ENCODE measurements at places on chromosomes 4 and X.

- DNase-seq = no peak
Measured at GRCh38 chr4:1576961-1577821, 106.9 kb downstream of the FAM53A start.

DNA sequence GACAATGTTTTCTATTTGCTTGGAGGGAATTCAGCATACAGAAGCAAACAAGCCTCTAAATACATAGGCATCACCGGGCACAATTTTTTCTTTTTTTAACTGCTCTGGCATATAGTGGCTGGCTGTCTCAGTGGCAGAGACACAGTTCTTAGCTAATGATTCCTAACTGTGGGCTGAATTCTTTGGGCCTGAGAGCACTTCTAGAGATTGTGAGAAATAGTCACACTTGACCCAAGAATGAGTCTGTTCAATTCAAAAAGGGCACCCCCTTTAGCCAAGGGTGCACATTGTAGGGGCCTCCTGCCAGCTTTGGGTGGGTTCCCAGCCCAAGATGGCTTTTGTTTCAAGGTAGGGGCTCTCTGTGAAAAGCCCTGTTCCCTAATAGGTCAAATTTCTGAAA, 345.7 kb downstream of the ARHGAP10 start:
- no peak for DNase-seq

DNA sequence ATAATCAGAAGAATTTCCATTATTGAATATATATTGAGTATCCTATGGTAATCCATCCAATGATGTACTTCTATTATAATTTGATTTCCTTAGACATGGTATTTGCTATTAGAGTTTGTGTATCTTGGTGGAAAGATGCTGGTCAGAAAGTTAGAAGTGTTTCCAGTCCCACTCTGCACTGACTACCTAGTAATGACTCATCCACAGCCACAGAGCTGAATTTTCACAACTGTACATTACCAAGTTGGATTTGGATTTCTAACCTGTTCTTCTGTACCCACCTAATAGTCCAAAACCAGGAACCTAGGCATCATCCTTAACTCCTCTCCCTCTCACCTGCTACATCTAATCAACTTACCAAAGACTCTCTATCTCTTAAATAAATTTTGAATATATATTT, 145.4 kb downstream of the REELD1 start:
- no peak for DNase-seq

DNA sequence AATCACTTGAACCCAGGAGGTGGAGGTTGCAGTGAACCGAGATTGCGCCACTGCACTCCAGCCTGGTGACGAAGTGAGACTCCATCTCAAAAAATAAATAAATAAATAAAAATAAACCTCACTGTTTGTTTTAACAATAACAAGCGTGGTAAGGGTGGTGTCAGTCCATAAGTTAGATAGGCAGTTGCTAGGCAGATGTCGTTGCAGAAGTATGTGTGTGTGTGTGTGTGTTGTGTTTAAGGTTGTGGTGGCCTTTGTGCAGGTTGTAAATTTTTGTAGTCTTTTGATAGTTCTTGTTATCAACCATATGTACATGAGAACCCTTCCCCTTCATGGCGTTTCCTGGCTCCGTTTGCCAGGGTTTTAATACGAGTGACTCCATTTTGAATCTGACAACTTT, 4.0 kb upstream of the AASDH start:
- no peak for DNase-seq

DNA sequence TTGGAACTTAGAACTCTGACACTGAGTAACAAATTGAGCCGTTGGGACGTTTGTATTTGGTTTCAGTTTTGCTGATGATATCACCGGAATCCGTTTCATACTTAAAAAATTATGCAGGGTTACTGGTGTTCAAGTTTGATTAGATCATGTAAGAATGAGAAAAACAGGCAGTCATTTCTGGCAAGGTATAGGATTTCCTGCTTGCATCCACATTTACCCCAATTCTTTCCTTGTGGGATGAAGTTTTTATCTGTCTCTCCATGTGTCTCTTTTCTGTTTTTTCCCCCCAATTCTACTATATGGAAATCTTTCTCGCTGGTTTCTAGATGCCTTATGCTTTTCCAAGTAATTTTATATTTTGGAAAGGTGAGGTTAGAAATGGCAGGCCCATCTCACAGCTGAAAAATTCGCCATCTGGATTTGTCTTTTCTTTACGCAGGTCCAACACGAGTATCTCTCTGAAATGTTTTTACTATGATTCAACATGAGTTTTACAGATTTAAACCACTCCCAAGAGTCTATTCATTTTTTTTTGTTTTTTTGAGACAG, 197.9 kb downstream of the SHOX start:
- peak; percentile 70 for DNase-seq

- no peak for DNase-seq
Measured at GRCh38 chr4:181752516-181752915, 490.7 kb upstream of the TENM3 start.

DNA sequence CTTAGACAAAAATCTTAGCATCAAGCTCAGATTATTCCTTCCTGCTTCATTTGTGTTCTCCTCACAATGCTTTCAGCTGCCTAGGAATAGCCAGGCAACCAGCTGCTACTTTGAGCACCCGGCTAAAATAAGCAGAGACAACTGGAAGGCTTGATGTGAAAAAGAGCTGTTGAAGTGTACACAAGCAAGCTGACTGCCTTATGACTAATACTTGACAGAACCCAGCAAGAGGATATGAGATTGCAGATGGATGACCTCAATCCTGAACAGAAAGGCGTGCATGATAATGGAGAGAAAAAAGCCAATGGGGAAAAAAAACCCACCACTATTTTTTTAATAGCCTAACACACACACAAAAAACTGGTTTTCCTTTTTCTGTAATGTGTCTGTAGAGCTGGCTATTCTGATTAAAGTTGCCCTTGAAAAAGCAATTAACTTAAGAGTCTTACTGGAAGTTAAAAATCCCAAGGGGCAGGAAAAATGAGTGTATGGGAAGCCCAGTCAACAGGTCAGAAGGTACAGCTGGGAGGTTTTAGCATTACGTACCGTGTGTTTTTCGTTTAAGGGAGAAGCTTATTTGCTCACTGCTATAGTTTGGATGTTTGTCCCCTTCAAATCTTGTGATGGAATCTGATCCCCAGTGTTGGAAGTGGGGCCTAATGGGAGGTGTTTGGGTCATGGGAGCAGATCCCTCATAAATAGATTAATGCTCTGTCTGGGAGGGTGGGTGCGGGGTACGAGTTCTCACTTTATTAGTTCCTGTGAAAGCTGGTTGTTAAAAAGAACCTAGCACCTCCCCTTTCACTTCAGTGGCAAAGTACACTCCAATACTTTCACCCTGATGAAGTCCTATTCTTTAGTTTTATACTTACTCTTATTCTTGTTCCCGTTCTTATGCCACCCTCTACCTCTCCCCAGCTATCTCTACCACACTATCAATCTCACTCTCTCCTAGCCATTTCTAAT, 37.1 kb upstream of the HERC6 start:
- DNase-seq = peak; percentile 78

DNA sequence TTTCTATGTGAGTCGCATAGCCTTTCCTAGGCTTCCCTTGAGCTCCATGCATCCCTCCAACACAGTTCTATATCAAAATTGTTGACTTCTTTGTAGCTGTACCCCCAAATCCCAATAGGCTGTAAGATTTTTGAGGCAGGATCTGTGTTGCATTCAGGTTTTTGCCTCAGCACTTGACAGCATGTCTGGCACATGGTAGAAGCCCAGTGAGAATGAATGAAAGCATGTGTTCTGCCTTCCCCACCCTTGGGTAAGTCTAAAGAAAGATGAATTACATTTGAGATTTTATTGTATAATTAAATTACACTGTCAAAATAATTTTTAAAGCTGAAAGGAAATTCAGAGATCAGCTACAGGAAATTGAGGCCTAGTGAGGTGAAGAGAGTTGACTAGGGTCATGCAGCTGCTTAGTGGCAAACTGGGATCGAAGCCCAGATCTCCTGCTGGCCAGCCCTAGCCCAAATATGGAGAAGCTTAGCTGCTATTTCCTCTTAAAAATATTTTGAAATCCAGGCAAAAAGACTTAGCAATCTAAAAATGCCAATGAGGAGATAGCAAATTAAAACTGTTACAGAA, 122.5 kb downstream of the SPATA18 start:
- DNase-seq = peak; percentile 54

DNA sequence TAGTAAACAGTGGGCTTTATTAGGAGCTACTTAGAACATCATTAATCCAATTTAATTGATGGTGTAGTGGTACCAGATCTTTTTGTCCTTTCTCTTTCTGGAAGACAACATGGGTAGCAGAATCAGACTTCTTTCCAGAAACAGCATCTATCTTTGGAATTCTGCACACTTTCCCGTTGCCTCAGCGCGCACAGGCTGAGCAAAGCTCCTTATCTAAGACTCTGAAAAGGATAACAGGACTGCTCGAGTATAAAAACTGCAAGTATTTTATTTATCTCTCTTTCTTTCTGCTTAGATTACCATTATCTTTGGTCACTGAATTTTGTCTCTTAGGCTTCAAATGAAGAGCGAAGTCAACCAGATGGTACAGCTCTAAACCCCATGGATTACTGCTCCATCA, 191.7 kb downstream of the DHX15 start:
- DNase-seq = no peak

- DNase-seq = no peak
Measured at GRCh38 chr4:17705107-17705506, 76.3 kb downstream of the FAM184B start.

- DNase-seq = no peak
Measured at GRCh38 chrX:53795576-53795975, 109.1 kb upstream of the HUWE1 start.

DNA sequence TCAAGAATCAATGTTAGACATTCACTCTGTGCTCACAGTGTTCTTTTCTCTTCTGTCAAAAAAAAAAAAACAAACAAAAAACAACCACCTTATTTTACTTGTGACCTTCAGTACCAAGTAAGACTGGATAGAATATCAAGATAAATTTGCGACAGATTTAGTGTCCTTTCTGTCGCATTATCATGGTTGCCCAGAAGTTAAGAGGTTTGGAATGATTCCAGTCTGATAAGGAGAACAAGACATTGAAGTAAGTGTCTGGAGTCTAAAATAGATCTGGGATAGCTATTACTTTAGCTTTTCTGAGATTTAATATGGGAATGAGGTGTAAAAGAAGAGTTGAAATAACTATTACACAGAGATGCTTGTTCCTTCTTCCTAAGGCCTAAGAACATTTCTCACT, 31.7 kb downstream of the SNCA start:
- DNase-seq = no peak

GRCh38 chrX:39174772-39175417, 373.6 kb downstream of the MID1IP1 start:
- DNase-seq = peak; percentile 6

DNA sequence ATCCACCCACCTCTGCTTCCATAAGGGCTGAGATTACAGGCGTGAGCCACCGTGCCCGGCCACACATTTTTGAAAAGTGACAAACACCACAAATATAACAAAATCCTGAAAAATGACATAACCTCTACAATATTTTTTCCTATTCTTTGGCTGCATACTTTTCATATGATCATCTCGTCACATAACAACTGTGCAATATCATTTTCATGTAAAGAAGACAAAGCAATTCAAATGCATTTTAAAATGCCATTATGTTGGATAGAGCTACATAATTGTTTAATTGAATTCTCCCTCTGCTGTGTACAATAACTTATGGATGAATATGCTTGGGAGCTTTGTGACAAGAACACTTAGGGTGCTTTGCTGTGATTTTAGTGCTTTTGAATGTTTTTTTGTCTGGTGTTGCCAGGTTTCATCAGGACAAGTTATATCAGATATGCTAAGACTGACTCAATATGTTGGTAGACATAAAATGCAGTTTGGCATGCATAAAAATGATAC, 132.9 kb downstream of the CHIC2 start:
- peak; percentile 41 for DNase-seq

DNA sequence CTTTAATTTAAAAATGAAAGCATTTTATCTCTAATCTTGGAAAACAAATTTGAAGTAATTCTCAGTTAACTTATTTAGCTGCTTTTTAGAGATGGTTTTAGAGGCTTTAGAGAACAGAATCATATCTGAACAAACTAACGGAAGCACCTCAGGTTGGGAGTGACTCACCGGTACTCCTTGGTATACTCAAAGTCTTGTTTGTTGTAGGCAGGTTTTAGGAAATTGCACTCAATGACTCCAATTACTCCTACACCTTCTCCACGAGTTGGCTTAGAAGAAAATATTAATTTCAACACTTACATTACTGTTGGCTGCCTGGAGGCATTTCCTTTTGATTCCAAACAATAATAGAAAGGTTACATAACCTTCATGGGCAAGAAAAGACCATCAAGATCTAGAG, 23.6 kb downstream of the MORC4 start:
- DNase-seq = no peak

DNA sequence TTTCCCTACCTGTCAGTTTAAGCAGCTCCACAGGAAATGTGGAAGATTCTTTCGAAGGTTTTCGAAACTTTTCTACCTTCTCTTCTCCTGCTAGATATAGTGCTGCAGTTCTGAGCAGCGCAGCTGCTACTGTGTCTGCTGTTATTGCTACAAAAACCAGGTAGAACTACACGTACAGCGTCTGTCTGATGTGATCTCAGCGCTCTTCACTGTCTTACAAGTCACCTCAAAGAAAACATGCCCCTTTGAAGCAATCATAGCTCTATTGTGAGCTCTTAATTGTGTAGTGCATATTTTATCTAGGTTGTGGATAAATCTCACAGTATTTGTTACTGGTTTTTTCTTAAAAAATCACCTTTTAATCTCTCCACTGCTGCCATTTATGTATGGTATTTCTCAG, 147.6 kb upstream of the BMPR1B start:
- DNase-seq = no peak

DNA sequence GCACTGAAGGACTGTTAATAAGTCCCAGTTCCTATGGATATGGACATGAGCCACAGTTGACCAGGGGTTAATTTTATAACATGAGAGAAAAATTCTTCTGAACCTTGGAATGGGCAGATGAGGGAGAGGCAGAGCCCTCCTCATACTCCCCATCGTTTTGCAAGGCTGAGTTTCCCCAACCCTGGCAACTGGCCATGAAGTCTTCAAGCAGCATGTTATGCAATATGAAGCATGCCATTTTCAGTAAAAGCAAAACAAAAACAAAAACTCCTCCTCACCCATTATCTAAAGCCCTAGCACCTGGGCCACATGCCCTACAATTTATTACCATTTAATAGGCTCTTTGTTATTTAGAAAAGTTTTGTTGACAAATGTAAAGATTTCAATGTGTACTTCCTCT, 64.5 kb downstream of the GPC4 start:
- peak; percentile 40 for DNase-seq

DNA sequence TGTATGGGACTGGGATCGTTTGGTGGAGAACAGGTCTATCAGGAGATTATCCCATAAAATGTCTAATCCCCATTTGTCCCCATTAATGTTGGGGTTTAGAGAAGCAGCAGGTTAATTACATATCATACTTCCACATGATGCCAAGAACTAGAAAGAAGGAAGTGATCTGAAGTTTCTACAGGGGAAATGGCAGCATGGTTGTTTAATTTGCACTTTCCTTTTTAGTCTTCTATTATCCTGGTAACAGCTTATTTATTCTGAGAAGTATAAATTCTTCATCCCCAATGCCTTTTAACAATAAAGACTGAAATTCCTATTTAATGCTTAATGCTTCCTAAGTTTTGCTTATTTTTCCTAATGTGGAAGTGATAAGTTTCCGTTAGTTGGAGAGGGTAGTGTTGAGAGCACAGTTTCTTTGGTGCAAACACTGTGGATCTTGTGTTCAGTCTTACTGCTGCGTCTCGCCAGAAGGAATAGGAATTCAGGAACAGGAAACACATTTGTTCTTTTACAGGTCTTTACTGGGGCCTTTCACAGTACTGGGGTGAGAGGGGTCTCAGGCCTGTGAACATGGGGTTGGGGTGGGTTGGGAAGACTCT, 59.5 kb upstream of the TADA2B start:
- DNase-seq = no peak

- DNase-seq = peak; percentile 86
Measured at GRCh38 chr4:23888421-23889319, 1.2 kb downstream of the PPARGC1A start.

GRCh38 chr4:1204286-1204827, 32.0 kb upstream of the SPON2 start:
- no peak for DNase-seq
